A549 treated with RU486 at 1 μM for 4 hours (cell line): ENCODE measurements at places on chromosomes 1 and 21. TPM values are rescaled to one million over a fixed set of nuclear protein-coding genes. Genes with fewer than 3 reads are reported as not detected.

The PLA2G5 gene
- total RNA-seq, result not detected in 5 replicates

The SPRR3 gene
- not detected in 5 replicates for total RNA-seq

The SLC6A9 gene
- 12.8 to 17.3 TPM (median 14.6 TPM) in 5 replicates for total RNA-seq

The RNF207 gene
- total RNA-seq, result 9.8 to 16.6 TPM (median 14.4 TPM) in 5 replicates

The REG4 gene
- not detected in 5 replicates for total RNA-seq

The CRYBG2 gene
- total RNA-seq, result 0.48 to 2.0 TPM (median 1.4 TPM) in 5 replicates

The SPOCD1 gene
- 4.5 to 7.8 TPM (median 6.5 TPM) in 5 replicates for total RNA-seq
